ENCODE measurements at places on chromosomes 13 and 19.

DNA sequence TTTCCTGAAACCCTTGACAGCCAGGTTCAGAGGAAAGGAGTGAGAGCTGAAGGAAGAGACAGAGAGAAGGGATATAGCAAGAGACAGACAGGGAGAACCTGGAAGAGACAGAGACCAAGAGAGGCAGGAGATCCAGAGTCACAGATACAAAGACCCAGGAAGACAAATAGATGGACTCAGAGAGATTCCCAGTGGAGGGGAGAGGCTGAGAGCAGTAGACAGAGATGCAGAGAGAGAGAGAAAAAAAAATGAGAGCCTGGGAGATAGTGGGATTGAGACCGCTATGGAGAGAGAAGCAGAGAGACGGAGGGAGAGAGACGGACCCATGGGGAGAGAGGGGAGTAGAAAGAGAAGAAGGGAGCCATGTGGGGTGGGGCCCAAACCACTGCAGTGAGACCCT is 763 bp downstream of the FXYD7 start:
- DNase-seq: no peak

GRCh38 chr13:98507282-98507797 is 69.6 kb downstream of the STK24 start:
- DNase-seq: no peak

- no peak for DNase-seq
These were observed 22.8 kb downstream of the PLIN4 start for GRCh38 chr19:4495471-4495870.

GRCh38 chr13:101455863-101456262 is 3.4 kb downstream of the ITGBL1 start:
- no peak for DNase-seq

DNA sequence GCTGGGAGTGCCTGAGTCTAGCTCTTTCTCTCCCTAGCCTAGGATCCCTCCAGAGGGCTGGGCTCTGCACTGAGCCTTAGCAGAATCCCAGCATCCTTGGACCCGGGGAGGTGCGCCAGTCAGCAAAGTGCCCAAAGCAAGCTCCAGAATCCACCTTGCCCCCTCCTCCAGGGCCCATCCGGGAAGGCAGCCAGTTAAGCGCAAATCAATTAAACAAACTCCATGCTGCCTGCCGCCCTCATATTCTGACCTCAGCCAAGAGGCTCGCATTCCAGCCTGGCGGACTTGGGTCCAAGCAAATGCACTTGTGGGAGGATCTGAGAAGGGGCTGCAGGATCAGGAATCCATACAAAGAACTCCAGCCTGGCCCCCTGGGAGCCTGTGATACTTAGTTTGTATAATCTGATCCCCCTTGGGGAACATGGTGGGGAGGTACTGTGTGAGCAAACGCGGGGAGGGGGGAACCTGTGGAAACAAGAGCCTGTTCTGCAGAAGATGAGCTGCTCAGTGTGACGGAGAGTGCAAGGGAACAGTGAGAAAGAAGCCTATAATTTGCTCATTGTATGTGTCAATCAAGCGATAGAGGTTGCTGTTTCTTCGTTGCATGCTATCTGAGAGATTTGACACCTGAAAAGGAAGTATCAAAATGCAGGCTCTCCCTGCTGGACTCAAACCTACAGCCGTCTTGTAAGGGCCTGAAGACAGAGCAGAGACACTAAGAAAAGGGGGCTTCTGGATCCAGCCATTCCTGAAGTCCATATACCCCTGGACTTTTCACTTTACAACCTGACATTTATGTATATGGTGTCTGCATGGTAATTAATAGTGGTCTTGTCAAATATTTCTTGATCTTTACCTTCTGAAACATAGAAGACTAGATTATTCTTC is 29.4 kb downstream of the ZNRF4 start:
- DNase-seq: no peak

GRCh38 chr19:41601771-41602170 is 25.1 kb downstream of the CEACAM4 start:
- DNase-seq: no peak

GRCh38 chr19:16229322-16229641 is 31.6 kb downstream of the AP1M1 start:
- DNase-seq: no peak

DNA sequence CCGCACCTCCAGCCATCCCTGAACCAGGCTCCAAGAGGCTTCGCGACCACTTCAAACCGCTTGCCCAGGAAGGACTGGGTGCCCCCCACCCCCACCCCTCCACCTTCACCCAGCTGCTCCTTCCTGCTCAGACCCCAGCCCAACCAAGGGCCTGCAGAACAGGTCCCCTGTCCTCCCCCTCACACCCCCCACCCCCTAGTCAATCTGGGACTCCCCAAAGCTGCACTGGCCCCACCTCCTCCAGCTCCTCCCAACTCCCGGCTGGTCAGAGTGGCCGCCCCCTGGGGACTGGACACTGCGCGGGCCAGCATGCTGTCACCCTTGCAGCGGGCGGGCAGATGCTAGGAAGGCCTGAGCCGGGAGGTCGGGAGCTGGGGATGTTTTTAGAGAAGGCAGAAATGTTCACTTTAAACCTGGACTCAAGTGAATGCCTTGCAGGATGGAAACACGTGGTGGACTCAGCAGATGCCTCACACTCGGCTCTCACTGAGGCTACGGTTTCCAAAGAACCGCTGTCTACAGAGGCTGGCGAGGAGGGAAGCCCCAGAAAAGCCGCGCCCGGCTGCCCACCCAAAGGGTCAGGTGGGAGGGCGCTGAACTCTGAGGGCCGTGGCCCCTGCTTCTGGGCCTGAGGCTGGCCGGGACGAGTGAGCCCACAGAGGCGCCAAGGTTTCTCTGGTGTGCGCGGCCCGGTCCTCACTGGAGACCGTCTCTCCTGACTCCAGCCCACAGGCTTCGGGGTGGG is 8.0 kb downstream of the RPL36 start:
- no peak for DNase-seq

DNA sequence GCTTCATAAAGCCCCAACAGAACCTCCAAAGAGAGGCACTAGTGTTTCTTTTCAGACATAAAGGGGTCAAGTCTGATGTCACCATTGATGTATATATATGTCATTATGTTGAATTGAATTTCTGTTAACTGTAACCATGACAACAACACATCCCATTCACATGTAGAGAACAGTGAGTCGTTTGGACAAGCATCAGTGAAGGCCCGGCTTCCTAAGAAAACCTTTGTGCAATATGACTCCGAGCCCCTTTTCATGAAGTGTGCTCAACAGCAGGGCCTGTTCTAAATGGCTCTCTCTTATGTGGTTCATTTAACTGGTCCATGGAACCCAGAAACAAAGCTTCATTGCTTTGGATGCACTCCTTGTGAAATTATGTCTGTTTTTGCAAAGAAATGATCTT is 67.2 kb upstream of the UBL3 start:
- DNase-seq: no peak

DNA sequence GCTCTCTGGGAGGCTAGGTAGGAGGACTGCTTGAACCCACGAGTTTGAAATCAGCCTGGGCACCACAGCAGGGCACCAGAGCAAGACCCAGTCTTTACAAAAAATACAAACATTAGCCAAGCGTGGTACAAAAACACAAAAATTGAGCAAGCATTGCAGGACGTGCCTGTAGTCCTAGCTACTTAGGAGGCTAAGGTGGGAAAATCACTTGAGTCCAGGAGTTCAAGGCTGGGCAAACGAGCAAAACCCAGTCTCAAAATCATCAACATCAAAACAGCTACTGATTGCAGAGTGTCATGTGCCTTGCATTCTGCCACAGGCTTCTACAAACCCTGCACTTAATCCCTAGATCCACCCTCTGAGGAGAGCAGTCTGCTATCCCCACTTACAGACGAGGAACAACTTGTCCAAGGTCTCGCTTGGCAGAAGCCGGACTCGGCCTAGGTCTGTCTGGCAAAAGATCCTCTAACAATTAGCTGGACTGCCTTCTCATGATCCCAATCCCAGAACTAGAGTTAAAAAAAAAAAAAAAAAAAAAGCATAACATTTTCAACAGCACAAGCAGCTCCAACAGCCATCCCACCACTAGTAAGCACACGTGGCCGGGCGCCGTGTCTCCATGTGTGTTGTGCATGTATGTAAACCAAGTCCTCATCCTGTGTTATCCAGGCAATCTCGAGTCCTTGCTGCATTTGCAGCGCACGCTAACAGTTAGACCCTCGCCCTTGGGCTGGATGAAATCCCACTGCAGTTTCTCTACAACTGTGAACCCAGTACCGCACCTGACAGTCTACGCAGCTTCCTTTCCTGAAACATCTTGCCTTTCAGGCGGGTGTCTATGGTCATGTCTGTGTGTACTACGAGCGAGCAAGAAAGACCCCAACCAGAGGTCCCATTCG is 2.0 kb downstream of the PPP6R1 start:
- DNase-seq: no peak

DNA sequence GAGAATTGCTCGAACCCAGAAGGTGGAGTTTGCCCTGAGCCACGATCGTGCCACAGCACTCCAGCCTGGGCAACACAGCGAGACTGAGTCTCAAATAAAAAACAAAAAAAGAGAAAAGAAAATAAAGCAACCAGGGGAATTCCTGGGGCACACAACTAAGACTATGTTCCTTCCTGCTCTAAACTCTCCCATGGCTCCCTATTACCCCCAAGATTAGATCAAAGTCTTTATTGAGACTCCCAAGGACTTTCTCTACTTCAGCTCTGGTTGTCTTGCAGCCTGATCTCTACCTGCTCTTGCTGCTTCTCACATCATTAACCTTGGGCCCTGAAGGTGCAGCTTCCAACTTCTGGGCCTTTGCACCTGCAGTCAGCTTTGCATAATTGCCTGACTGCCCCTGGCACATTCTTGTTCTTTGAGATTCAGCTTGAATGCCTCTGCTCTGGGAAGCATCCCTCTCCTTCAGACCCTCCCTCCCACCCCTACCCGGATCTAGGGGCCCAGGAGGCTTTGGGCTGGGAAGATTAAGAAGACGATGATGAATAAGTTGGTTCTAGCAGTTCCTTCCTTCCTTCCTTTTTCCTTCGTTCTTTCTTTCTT is 16.8 kb upstream of the CERS4 start:
- no peak for DNase-seq

DNA sequence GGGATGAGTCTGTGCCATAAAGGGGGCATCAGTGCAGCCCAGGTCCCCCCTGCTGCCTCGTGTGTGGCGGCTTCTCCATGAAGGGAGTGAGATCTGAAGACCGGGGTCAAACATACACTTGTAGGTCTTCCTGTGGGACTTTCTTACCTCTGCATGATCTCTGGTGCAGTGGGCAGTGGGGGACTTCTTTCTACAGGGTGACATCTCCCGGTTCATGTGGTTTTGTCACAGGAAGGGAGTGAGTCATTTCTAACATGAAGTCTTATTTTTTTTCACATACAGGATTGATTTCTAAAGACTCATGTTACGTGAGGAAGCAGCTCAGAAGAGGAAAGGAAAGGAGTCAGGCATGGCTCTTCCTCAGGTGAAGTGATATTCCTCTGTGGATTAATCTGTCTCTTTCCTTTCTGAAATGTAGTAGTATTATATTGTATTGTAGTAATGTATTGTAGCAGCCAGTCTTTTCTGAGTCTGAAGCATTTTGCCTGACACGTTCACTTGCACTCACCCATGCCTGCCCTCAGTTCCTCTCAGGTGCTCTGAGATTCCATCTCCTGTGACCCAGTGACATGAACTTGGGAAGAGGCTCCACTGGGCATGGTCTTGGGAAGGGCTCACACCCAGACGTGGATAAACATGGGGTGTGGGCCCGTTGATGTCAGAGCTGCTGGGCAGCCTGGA is 15.7 kb downstream of the ZNF808 start:
- DNase-seq: no peak

DNA sequence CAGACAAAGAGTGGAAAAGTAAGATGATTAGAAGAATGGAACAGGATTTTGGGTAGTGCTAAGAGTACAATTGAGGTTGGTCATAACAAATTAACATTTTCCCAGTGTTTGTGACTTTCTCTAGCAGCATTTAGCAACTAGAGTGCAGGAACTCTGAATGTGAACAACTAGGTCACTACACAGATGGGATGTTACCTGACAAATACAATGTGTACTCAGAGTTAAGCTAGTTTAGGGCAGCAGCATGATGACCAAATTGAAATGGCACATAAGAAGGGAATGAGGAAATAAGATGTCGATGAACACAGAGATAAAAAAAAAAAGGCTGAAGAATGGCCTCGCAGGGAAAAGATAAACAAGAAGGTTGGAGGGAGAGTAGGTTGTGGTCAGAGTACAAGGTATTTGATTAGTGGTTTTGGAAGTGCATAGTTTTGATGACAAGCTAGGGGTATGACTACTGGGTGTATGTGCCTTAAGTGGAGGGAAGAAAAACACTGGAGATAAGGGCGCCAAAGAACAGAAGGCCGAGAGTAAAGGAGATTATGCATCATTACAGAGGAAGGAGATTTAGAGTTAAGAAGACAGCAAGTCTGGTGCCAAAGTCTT is 381.1 kb downstream of the FGF14 start:
- DNase-seq: no peak

GRCh38 chr13:33328701-33329100 is 43.1 kb upstream of the STARD13 start:
- no peak for DNase-seq

GRCh38 chr19:43623889-43624670 is 4.7 kb upstream of the ZNF428 start:
- DNase-seq: no peak

GRCh38 chr19:48627201-48627864 is 8.0 kb downstream of the SPHK2 start:
- no peak for DNase-seq

GRCh38 chr13:69124996-69125395 is 982.6 kb upstream of the ATXN8OS start:
- DNase-seq: no peak

DNA sequence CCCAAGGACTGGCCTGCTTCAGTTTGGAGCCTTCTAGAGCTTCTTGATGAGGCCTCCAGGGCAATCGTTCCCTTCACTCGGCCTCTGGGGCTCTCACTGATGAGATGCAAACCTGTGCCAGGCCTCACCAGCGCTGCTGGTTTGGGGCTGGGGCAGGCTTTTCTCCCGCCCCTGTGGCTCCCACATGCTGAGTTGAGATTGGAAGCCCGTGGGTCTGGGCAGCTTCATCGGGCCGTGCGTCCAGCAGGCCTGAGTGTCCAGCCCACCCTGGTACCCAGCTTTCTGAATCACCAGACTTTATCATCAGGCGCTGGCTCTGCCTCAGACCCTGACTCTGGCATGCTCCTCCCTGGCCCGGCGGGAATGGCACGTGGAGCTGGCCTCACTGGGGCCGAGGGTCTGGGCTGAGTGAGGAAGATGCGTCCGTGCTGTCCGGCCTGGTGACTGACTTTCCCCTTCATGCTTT is 4.3 kb downstream of the CALM3 start:
- DNase-seq: no peak

GRCh38 chr19:36837176-36837905 is 846 bp downstream of the ZNF790 start:
- no peak for DNase-seq

GRCh38 chr19:41362143-41362847 is 1.7 kb downstream of the B9D2 start:
- DNase-seq: no peak
